ENCODE measurements at places on chromosomes 3 and 15.

GRCh38 chr15:71804695-71805470 is 5.5 kb upstream of the NR2E3 start:
- DNase-seq = no peak

- no peak for DNase-seq
These were observed 193.6 kb downstream of the CLSTN2 start for GRCh38 chr3:140128631-140129030.

- DNase-seq = no peak
These were observed 1.1 kb downstream of the KLHL6 start for GRCh38 chr3:183554377-183554776.

- no peak for DNase-seq
These were observed 30.7 kb downstream of the ATP13A5 start for GRCh38 chr3:193347521-193348501.

GRCh38 chr15:77384086-77384485 is 35.8 kb downstream of the PEAK1 start:
- no peak for DNase-seq

All from stimulated activated CD8-positive, alpha-beta memory T cell treated with anti-CD3 and anti-CD28 coated beads, Interleukin-2, amount 100 ng/mL, for 1 hour (primary cell).